ENCODE measurements at places on chromosomes 4 and X. TPM values are rescaled to one million over a fixed set of nuclear protein-coding genes. Genes with fewer than 3 reads are reported as not detected.

GRCh38 chrX:133926099-133926498 lies 59.3 kb downstream of the GPC3 start:
- no peak for DNase-seq

DNA sequence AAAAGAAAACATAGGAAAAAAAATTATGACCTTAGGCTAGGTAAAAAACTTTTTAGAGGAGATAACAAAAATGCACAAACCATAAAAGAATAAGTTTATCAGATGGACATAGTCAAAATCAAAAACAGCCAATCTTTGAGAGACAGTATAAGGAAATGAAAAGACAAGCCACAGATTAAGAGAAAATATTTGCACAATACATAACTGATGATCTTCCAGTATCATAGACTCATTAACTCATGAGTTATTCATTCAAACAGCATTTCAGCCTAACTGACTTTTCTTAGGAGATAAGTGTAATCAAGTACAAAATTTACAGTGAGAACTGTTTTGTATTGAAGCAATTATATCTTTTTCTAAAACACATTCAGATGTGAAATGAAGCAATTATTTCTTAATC lies 183.8 kb downstream of the FBXO8 start:
- DNase-seq, result no peak

DNA sequence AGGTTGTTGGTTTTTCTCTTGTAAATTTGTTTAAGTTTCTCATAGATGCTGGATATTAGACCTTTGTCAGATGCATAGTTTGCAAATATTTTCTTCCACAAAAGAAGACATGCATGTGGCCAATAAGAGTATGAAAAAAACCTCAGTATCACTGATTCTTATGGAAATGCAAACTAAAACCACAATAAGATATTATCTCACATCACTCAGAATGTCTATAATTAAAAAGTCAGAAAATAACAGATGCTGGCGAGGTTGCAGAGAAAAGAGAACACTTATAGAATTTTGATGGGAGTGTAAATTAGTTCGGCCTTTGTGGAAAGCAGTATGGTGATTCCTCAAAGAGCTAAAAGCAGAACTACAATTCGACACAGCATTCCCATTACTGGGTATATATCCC lies 1355.6 kb downstream of the FAM133A start:
- no peak for DNase-seq

- DNase-seq, result no peak
Measured at GRCh38 chrX:31314921-31315320, 243.1 kb upstream of the FTHL17 start.

- no peak for DNase-seq
Measured at GRCh38 chr4:174521800-174522182, 497 bp downstream of the HPGD start.

- no peak for DNase-seq
Measured at GRCh38 chr4:85779165-85779564, 304.2 kb downstream of the ARHGAP24 start.

- no peak for DNase-seq
Measured at GRCh38 chr4:150743564-150744342, 161.8 kb downstream of the MAB21L2 start.

- DNase-seq, result no peak
Measured at GRCh38 chr4:1305261-1305711, 15.6 kb downstream of the MAEA start.

Gene MAGIX
- total RNA-seq, result 2.2 TPM

Gene MAGEC2
- total RNA-seq, result not detected

Gene MAGEC3
- total RNA-seq, result not detected

Gene SSX1
- total RNA-seq, result not detected
